Stimulated activated CD8-positive, alpha-beta memory T cell treated with anti-CD3 and anti-CD28 coated beads, Interleukin-7, amount 100 ng/mL, for 1 hour (primary cell): ENCODE measurements at places on chromosomes 7 and 10.

DNA sequence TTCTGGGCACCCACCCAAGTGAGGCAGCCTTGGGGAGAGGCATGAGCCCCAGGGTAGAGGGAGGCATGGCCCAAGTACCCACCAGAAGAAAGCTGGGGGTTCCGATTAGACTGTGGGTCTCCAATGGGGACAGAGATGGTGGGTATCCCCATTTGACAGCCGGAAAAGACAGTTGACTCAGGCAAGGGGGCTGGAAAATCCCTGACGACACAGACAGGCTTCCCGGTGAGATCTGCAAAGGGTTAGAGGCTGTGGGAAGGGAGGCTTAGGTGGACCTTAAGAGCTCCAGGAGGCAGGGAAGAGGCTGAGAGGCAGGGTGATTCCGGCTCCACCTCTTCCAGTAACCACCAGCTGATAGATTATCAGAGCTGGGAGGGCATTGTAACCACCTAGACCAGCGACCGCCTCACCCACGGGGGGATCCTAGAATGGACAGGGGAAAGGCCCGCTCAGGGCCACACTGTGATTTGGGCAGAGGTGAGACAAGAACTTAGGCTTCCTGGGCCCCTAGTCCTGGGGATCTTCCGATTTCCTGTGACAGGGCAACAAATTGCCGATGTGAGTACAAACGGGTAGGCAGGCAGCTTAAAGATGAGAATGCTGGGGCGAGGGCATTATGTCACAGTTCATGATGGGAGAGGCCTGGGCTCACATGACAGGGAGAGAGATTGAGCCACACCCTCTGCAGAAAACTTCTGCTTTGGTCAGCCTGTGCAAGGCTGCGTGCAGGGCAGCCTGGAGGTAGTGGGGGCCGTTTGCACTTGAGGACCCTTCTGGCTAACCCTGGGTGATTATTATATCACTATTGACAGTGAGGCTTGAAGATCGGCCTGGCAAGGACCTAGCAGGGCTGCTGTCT is 5.4 kb downstream of the TBATA start:
- no peak for DNase-seq

DNA sequence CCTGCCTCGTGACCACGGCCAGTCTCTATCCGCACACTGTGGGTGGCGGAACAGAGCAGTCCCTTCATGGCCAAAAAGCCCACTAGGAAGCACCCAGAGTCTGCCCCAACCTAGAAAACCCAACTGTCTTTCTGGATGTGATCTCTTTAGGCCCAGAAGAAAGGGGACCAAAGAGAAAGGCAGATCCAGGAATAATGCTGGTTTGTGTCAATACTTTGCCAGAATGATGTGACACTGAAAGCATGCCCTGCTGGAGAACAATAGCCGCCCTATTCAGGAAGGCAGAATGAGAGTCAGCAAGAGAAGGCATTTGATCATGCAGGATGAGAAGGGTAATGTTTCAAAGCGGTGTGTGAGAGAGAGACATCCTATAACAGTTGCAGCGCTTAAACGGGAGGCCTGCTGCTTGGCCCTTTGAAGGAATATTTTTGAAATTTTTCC is 274.7 kb downstream of the USP6NL start:
- no peak for DNase-seq

DNA sequence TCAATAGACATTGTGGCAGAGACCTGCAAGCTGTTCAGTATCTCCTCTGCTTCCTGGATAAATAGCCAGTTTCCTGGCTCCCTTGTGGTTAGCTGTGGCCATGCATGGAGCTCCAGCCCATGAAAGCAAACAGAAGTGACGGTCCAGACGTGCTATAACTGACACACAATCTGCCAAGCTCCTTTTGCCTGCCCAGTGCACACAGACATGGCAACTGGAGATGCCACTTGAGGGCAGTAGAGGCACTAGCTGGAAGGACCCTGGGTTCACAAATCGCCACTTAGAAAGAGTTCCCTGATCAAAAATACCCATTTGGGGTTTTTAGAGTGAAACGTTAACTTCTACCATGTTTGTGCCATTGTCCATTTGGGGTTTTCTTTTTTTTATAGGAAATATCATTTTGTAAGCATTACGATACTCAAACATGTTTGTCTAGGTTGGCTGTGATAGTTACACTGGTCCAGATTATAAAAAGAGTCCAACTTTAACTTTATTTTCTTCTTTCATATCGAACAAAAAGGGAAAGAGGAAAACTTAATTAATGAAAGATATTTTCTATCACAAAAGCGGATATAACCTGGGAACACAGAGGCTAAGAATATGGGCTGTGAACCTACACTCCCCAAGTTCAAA is 31.3 kb downstream of the KIN start:
- DNase-seq: no peak

- no peak for DNase-seq
These were observed 27.4 kb downstream of the TAX1BP1 start for GRCh38 chr7:27767374-27767773.

GRCh38 chr10:122875843-122876466 is 3.4 kb downstream of the FAM24B start:
- DNase-seq: no peak

DNA sequence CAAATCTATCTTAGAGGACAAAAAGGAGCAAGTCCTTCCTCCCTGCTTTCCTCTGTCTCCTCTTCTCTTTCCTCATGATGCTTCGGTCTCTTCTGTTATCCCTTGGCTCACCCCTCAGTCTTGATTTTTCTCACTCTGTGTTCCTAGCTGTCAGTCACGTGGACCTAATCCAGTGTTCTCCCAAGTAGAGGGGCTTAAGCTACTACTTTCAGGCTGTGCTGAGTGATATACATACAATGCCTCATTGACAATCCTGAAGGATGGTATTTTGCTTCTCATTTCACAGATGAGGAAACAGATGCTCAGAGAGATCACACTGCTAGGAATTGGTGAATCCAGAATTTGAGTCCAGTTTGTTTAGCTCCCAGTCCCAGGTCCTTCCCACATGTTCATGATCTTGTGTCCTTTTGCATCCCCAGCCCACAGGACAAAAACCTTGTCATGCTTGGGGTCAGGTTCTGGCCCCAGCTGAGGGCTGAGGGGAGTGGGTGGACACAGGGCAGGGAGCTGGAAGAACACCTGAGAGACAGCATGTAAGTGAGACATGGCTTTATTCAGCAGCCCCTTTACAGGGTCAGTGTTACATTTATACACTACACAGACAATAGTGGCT is 50.5 kb upstream of the KMT2E start:
- DNase-seq: no peak

DNA sequence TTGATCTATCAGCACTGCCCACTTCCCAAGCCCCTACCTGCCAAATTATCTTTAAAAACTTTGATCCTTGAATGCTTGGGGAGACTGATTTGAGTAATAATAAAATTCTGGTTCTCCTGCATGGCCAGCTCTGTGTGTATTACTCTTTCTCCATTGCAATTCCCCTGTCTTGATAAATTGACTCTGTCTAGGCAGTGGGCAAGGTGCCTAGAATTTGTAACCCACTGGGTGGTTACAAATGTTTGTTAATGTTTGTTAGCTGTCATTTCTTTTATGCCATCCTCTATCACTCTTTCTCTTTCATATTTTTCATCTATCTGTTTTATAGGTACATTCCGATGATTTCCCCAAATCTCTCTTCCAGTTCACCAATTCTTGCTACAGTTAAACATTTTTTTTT is 694.1 kb downstream of the TYW1 start:
- no peak for DNase-seq

DNA sequence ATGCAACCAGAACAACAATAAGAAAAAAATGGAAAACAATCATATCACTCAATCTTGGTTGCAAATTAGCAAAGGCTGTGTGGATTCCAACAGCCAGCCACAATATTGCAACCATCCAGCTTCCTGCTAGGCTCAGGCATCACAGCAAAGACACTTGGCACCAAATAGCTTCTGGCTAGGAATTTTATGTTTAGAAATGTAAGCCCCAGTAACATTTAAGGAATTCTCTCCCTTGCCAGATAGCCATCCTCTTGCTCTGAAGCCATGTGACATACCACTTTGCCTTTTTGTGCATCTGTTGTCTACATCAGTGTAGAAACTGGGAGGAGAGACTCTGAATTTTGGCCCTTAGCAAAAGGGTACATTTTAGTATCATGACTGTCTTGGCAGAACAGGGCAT is 22.2 kb downstream of the MKX start:
- DNase-seq: no peak

GRCh38 chr7:13540429-13540828 is 449.0 kb downstream of the ETV1 start:
- DNase-seq: no peak

DNA sequence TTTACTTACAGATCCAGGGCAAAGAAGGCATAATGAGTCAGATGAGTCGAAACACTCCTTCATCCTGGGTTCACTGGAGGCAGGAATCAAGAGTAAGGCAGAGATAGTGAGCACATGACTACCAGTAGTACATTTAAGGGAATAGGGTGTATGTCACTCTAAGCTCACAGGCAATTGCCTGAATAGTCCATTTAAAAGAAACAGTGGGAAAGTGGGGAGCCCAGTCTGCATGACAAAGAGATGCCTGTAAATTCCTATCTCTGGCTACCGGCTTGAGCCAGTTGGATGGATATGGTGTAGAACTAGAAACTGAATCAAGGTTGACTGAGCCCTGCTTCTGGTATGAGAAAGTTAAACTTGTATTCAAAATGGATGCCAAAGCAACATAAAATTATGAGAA is 861.5 kb upstream of the ZWINT start:
- no peak for DNase-seq

GRCh38 chr7:139591550-139592195 is 68.2 kb downstream of the CLEC2L start:
- no peak for DNase-seq

- no peak for DNase-seq
These were observed 77.6 kb downstream of the RNF216 start for GRCh38 chr7:5703572-5704533.

DNA sequence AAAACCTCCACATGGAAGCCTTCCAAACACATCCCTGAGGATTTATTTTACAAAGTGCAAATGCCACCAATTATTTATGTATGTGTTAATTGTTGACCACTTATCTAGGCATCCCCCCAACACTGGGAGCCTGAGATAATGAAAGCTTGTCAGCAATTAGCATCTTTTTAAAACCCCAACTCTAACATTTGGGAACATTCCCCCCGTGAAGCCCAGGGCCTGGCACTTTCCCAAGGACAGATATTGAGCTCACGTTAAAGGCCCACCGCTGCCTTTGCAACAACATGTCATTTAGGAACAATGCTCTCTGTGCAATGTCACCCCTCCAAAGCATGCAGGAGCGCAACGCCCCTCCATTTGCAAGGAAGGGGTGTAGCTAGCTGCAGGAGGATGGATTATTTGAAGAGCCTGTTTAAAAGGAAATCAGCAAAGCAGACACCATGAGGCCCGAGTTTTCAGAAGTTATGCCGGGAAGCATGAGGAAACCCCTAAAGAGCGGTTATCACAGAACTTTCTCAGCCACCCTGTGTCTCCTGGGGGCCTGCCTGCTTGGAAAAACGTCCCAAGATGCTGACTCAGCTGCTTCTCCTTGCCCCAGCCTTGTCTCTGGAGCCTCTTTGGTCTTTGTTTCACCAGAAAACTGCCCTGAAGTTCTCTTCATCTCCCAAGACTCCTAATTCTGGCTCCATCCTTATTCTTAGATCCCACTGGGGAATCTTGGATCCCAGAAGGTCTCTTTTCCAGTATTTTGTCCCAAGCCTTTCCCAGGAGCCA is 444.1 kb downstream of the GRID1 start:
- no peak for DNase-seq
